ENCODE measurements at places on chromosomes 16 and 17.
A peak's percentile ranks its signal among the peaks of the same experiment; 100 is the strongest.

GRCh38 chr16:81942007-81942601 lies 69.2 kb downstream of the SDR42E1 start:
- no peak for DNase-seq

GRCh38 chr17:42163113-42163512 lies 8.3 kb upstream of the RAB5C start:
- no peak for DNase-seq

- no peak for DNase-seq
Measured at GRCh38 chr16:84514874-84515835, 10.7 kb upstream of the MEAK7 start.

DNA sequence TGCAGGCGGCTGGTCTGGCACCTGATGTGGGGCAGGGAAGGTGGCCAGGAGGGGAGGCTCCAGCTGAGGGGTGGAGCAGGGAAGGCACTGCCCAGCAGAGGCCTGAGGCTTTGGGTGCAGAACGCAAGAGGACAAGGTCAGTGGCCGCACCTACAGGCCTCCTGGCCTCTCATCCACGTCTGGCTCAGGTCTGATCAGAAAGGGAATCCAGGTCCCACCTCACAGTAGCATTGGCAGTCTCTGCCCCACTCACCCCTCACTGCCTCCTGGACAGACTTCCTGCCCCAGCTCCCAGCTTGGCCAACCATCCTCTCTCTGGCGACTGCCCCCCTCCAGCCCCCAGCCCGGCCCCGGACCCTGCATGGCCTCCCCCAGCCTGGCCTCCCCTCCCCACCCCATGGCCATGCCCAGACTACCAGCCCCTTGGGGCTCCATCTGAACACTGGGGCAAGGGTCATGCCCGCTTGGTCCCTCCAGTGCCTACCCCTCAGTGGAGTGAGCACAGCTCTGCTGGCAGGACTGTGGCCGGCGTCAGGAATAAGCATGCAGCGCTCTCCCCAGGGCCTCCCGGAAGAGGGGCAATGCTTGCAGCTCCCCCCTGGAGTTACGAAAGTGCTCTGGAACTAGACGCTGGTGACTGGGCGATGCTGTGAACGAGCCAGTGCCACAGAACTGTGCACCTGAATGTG lies 4.6 kb downstream of the UTS2R start:
- DNase-seq: no peak

DNA sequence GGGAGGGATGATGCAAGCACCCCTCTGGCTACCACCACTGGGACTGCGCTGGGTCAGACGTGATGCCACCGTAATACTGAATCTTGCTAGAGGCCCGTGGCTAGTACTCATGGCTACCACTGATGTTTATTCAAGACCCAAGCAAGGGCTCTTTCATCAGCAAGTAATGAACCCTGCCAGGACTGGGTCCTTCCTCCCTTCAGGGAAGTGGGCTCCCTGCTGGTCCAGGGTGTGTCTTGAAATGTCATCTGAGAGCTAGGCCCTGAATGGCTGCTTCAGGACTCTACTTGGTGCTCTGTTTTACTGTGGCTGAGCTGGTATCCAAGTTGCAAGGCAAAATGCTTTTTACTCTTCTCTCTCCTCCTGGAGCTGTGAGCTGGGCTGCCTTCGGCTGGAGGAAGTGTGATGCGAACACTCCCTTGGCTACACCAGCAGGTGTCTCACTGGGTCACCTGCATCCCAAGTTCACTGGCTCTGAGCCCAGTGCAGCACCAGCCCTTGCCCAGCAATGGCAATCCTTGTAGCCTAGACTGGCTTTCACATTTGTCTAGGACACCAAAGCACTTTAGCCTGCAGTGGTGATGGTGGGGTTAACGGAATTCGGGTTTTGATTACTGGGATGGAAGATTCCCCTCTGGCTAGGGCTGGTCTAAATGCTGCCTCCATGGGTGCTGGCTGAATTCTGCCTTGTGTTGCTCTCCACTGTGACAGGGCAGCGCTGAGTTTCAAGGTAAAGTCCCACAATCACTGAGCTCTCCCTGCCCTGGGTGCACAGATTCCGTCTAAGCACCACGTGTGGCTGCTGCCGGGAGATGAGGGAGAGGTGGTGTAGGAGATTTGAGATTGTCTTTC lies 98.6 kb downstream of the USP22 start:
- DNase-seq: peak; percentile 67

GRCh38 chr17:69286257-69286656 lies 40.7 kb downstream of the ABCA5 start:
- DNase-seq: no peak

- DNase-seq: peak; percentile 65
Measured at GRCh38 chr16:1763521-1764511, 7.5 kb downstream of the NME3 start.

- DNase-seq: no peak
Measured at GRCh38 chr17:28712032-28712704, 480 bp upstream of the PROCA1 start.

- no peak for DNase-seq
Measured at GRCh38 chr17:15377200-15377599, 35.8 kb upstream of the TEKT3 start.

- peak; percentile 83 for DNase-seq
Measured at GRCh38 chr17:57892146-57892819, 42.4 kb upstream of the MRPS23 start.

Measured in NCI-H524 (cell line).